ENCODE measurements at places on chromosomes 3 and 15. TPM values are rescaled to one million over a fixed set of nuclear protein-coding genes. Genes with fewer than 3 reads are reported as not detected.

- DNase-seq = peak; percentile 7
These were observed 594.9 kb downstream of the NLGN1 start for GRCh38 chr3:173992416-173992815.

DNA sequence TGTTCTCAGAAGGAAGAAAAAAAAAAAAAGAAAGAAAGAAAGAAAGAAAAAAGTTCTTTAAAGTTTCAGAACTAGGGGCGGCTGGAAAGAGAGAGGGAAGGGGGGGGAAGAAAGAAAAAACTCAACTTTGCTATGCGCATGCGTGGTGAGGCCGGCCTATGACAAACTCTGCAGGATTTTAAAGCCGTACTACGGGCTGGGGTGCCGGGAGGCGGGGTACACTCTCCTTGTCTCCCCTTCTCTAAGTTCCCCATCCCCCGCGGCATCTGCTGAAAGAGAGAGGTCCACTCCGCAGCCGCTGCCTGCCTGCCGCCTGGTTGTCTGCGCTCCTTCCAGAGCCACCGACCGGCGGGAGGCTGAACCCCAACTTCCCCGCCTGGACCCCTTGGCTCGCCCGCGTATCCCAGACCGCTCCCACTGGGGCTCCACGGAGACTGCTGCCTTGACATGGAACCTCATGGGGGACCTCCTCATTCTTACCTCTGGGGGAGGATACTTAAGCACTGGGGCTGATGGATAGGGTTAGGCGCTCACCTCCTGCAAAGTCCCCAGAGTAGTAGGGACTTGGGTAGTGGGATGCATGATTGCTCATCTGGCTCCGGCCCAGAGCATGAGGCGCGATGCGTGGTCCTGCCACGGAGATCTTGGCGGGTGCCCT, 1.4 kb upstream of the WNT5A start:
- DNase-seq = peak; percentile 93

GRCh38 chr15:58046467-58046866, 19.0 kb downstream of the ALDH1A2 start:
- peak; percentile 22 for DNase-seq

Gene C3orf85
- not detected for total RNA-seq

DNA sequence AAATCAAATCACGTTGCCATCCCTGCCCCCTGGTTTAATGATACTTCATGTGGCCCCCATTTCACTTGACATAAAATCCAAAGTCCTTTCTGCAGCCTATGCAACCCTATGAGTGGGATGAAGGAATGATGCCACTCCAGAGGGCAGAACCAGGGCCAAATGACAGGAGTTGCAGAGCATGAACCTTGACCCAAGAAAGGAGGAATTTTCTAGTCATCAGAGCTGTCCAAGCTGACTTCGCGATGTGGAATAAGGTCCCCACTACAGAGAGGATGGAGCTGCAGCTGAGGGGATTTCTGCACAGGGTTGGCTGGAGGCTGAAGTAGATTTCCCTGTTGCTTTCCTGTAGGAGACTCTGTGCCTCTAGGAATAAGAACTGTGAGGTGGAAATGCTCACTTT, 15.8 kb upstream of the EPHB3 start:
- no peak for DNase-seq

DNA sequence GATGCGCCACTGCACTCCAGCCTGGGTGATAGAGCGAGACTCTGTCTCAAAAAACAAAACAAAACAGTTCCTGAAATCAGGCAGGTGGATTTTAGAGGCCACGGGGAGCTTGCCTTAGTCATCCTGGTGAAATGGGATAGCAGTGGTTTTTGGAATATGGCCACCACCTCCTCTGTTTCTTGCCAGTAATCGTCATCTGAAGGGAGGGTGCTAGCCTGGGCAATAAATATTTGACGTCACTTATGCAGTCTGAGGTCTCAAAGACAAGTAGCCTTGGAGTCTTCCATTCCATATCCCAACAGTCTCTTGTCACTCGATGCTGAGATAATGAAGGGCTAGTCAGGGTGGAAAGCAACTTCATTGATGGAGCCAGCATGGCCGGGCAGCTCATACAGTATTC, 55.2 kb downstream of the KCNAB1 start:
- no peak for DNase-seq

- no peak for DNase-seq
These were observed 68.9 kb upstream of the MNS1 start for GRCh38 chr15:56533731-56534403.

Gene MFSD1
- total RNA-seq = 95.7 TPM

GRCh38 chr15:87901926-87902690, 354.4 kb downstream of the NTRK3 start:
- no peak for DNase-seq
